Naive thymus-derived CD4-positive, alpha-beta T cell (primary cell): ENCODE measurements at places on chromosomes 2 and 18. TPM values are rescaled to one million over a fixed set of nuclear protein-coding genes. Genes with fewer than 3 reads are reported as not detected.
A peak's percentile ranks its signal among the peaks of the same experiment; 100 is the strongest.

DNA sequence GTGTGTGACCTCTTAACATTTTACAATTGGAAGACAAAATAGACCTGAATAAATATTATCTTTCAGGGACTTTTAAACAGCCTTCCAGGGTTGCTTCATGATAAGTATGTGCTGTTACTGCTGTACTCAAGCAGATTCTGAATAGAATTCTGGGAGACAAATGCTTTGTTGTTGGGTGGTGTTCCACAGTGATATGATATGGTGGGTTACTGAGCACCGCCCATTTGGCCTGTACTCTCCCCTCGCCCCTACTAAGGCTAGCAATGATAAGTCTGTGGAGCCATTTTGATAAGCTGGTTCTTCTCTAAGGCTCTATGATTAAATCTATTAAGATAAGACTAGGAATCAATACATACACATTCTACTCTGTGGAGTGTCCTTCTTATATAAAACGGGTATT is 89.8 kb upstream of the ITGA4 start:
- no peak for DNase-seq
- no peak overlapping the region for H3K4me3 ChIP-seq
- H3K36me3 ChIP-seq, result no peaks in the 10 kb centered on the region
- H3K27ac ChIP-seq, result no peak overlapping the region
- H3K27me3 ChIP-seq, result no peaks in the 10 kb centered on the region
- H3K4me1 ChIP-seq, result peaks cover 6% of the 10 kb centered on the region

DNA sequence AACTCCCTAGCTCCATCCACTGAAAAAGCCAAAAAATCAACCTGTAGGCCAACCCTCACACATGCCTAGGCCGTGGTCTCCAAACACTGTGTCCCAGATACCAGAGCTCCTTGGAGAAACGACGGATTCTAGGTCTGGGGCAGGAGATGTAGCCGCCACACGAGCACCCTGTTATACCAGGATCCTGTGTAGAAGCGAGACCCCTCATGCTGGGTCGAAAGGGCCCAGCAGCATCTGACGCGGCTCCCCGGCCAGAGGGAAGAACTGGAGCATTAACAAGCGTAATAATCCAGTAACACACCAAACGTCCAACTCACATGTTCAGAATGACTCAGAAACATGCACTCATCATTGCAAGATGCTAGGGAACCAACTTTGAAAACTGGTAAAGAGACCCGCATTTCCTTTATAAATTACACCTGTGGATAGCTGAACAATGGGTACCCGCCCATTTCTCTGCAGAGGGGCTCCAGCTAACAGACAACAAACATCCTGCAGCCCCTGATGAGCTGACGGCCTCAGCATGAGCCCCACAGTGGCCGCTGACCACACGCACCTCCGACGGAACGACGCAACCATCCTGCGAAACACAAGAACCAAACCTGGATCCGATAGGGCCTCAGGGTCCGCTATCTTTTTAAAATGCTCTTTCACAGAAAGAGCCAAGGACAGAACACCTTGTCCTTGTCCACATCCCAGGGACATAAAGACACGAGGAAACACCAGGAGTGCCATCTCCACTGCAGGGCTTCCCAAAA is 14.2 kb downstream of the SLC66A2 start:
- H3K27me3 ChIP-seq, result no peaks in the 10 kb centered on the region
- H3K36me3 ChIP-seq, result peaks cover 2% of the 10 kb centered on the region
- H3K27ac ChIP-seq, result no peak overlapping the region
- no peaks in the 10 kb centered on the region for H3K4me1 ChIP-seq
- DNase-seq, result no peak
- no peak overlapping the region for H3K4me3 ChIP-seq

- peaks cover 27% of the 10 kb centered on the region for H3K36me3 ChIP-seq
- no peak overlapping the region for H3K27ac ChIP-seq
- no peak overlapping the region for H3K4me3 ChIP-seq
- no peaks in the 10 kb centered on the region for H3K4me1 ChIP-seq
- no peaks in the 10 kb centered on the region for H3K27me3 ChIP-seq
Measured at GRCh38 chr18:12796448-12796847, 87.6 kb downstream of the PTPN2 start.

DNA sequence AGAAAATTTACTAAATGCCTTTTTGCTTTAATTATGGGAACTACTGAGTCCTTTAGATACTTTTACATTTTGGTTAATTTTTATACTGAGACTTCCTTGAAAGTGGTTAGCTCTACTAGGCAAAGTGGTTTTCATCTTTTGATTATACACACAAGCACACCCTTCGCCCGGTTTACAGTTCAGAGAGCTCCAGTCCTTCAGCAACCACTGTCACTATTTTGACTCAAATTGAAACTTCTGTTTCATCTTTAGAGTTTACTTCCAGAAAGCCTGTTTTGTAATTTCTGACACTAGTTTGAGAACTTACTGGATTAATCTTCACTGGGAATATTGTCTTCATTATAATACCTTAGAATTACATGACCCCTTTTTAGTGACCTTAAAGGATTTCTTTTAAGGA is 140.3 kb upstream of the FOSL2 start:
- peaks cover 22% of the 10 kb centered on the region for H3K4me1 ChIP-seq
- H3K36me3 ChIP-seq, result no peaks in the 10 kb centered on the region
- H3K4me3 ChIP-seq, result no peak overlapping the region
- H3K27me3 ChIP-seq, result no peaks in the 10 kb centered on the region

DNA sequence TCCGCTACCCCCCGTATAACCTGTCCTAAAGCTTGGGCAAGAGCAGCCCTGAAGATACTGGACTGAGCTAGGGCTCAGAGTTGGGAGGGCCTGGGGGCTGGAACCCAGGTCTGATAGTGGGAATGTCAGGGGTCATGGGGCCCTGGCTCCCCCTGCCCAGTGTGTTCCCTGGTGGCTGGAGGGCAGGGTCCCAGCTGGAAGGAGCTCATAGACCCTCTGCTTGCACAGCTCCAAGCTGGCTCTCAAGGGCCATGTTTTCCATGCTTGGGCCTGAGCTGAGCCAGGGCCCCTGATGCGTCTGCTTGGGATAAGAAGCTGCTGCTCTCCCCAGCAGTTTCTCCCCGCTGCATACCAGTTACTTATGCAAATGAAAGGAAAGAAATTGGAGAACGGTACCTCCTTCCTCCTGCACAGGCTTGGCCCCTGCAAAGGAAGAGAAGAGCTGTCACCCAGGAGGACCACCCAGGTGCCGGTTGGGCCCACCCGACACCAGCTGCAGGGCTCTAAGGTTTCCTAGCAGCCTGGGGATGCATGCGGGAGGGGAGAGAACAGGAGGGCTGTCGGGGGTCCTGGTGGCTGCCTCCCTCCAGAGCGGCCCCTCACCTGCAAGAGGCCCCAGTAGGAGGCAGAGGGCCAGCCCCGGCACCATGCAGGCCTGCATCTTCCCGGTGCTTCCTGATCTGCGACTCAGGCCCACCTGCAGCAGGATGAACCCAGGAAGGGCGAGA is 628 bp downstream of the OTOS start:
- no peak overlapping the region for H3K27ac ChIP-seq
- H3K36me3 ChIP-seq, result peaks cover 10% of the 10 kb centered on the region
- no peak for DNase-seq
- peaks cover 18% of the 10 kb centered on the region for H3K4me1 ChIP-seq

The PTPRN gene
- polyA plus RNA-seq, result not detected

- H3K4me3 ChIP-seq, result peak overlapping the region; percentile 76
- H3K4me1 ChIP-seq, result peaks cover 18% of the 10 kb centered on the region
- H3K36me3 ChIP-seq, result peaks cover 6% of the 10 kb centered on the region
- peak overlapping the region; percentile 92 for H3K27ac ChIP-seq
Measured at GRCh38 chr2:151289972-151290866, 751 bp upstream of the NMI start.

DNA sequence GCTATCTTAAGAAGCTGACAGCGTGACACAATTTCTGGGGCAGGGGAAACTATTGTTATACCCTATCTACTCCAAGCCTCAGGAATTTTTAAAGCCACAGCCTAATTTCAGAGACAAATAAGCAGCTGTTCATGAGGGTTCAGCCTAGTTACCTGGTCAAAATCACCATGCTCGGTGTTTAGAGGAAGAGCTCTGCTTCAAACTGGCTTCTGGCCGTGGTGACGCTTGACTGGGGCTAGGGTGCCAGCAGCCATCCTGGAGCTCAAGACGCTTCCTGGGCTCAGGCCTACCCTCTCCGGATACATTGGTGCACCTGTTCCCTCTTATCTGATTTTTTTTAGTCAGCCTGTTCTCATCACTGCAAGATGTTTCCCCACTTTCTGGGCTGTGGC is 41.7 kb downstream of the FRZB start:
- DNase-seq, result no peak
- no peaks in the 10 kb centered on the region for H3K36me3 ChIP-seq
- H3K4me3 ChIP-seq, result no peak overlapping the region

- no peak overlapping the region for H3K27ac ChIP-seq
- no peaks in the 10 kb centered on the region for H3K36me3 ChIP-seq
- H3K27me3 ChIP-seq, result no peaks in the 10 kb centered on the region
- no peak for DNase-seq
- no peaks in the 10 kb centered on the region for H3K4me1 ChIP-seq
- no peak overlapping the region for H3K4me3 ChIP-seq
Measured at GRCh38 chr18:67273288-67273687, 243.2 kb downstream of the DSEL start.

The CREG2 gene
- polyA plus RNA-seq, result not detected

The EN1 gene
- polyA plus RNA-seq, result not detected

DNA sequence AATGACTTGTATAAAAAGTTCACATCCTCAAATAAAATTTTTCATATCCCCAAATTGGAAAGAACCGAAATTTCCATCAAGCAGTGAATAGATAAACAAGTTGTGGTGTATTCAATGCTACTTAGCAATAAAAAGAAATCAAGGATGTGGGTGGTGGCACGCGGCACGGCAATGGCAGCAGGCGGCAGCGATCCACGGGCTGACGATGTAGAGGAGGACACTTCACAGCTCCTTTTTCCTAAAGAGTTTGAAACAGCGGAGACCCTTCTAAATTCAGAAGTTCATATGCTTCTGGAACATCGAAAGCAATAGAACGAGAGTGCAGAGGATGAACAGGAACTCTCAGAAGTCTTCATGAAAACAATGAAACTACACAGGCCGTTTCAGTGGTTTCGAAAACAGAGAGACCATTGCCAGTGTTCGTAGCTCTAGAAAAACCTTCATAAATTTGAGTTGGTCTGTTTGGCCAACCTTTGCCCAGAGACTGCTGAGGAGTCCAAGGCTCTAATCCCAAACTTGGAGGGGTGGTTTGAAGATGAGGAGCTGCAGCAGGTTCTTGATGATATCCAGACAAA is 9.8 kb upstream of the IL36A start:
- peak; percentile 63 for DNase-seq
- H3K27ac ChIP-seq, result peak overlapping the region; percentile 74
- no peaks in the 10 kb centered on the region for H3K27me3 ChIP-seq
- H3K4me1 ChIP-seq, result peaks cover 13% of the 10 kb centered on the region
- no peaks in the 10 kb centered on the region for H3K36me3 ChIP-seq
- peak overlapping the region; percentile 12 for H3K4me3 ChIP-seq

The GALNT13 gene
- polyA plus RNA-seq, result not detected
